ENCODE measurements at places on chromosomes 11 and 22. TPM values are rescaled to one million over a fixed set of nuclear protein-coding genes. Genes with fewer than 3 reads are reported as not detected.

FLRT1 gene
- total RNA-seq = not detected

CYB561A3 gene
- 33.5 TPM for total RNA-seq

SAA2 gene
- total RNA-seq = not detected

RIMBP3B gene
- 0.29 TPM for total RNA-seq

LRP5 gene
- 10.5 TPM for total RNA-seq

OR8G1 gene
- not detected for total RNA-seq

ACTN3 gene
- total RNA-seq = 0.14 TPM

C11orf16 gene
- total RNA-seq = not detected

OR51G1 gene
- total RNA-seq = not detected

RASSF10 gene
- not detected for total RNA-seq

DNA sequence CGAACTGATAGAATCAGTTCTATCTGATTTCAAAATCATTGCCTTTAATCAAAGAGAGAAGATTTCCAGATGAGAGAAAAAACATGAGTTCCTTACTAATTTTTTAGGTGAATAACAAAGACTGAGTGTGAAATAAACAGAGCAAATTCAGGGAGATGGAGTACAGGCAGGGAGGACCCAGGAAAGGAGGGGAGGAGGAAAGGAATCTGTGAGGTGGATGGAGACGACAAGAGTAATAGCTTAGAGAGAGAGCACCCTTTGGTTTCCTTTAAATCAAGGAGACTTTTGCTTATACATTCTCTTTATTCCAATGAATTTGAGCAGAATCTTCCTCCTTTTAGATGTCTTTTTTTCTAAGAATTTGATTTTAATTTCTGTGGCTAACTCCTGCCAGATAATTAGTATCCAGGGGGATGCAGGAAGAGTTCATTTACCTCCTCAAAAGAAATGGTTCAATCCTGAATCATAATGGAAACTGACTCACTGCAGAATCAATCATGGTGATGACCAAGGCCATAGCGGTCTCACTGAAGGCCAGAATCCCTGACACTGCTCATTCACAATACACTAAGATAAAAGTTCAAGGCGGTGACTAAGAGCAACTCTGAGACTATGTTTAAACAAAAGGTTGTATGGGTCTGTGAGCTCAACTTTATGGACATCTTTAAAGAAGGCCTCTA is 234.0 kb upstream of the ZC3H12C start:
- no peak for DNase-seq
- no peak overlapping the region for H3K27ac ChIP-seq
- H3K27me3 ChIP-seq = peaks cover 1% of the 10 kb centered on the region
- H3K36me3 ChIP-seq = no peaks in the 10 kb centered on the region
- H3K4me1 ChIP-seq = peaks cover 4% of the 10 kb centered on the region

GRCh38 chr11:991034-991433 is 45.5 kb downstream of the MUC6 start:
- no peak overlapping the region for H3K27ac ChIP-seq
- no peak overlapping the region for H3K4me3 ChIP-seq
- peaks cover 7% of the 10 kb centered on the region for H3K4me1 ChIP-seq
- H3K27me3 ChIP-seq = no peaks in the 10 kb centered on the region
- peaks cover 14% of the 10 kb centered on the region for H3K36me3 ChIP-seq
- DNase-seq = no peak

DNA sequence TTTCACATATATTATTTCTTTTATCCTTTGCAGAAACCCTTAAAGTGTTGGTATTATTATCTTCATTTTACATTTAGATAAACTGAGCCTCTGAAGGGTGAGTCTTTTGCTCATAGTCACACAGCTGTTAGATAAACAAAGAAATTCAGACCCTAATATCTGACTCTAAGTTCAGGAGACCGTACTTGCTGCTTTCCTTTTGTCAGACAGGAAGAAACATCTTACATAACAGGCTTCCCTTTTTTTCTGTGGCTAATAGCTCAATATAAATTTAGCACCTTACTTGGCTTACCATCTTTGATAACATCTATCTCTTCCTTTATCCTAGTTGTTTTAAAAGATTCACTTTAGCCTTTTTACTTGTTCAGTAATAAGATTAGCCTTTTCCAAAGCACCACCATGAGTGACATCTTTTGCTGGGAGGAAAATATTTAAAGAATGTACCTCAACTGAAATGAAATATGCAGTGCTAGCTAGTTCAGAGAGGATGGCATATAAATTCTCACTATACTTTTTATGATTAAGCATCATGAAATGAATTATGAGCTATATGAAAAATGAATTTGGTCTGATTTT is 128.6 kb downstream of the WNT11 start:
- no peaks in the 10 kb centered on the region for H3K27me3 ChIP-seq
- peaks cover 13% of the 10 kb centered on the region for H3K4me1 ChIP-seq
- H3K36me3 ChIP-seq = peaks cover 12% of the 10 kb centered on the region
- DNase-seq = no peak
- no peak overlapping the region for H3K27ac ChIP-seq

GRCh38 chr22:50252082-50253045 is 1.3 kb upstream of the HDAC10 start:
- no peak overlapping the region for H3K27ac ChIP-seq
- peak overlapping the region; percentile 44 for H3K4me3 ChIP-seq
- H3K27me3 ChIP-seq = no peaks in the 10 kb centered on the region

GRCh38 chr11:1150769-1151365 is 6.9 kb upstream of the MUC5AC start:
- no peak overlapping the region for H3K27ac ChIP-seq
- no peak for DNase-seq
- no peaks in the 10 kb centered on the region for H3K36me3 ChIP-seq
- H3K27me3 ChIP-seq = peaks cover 9% of the 10 kb centered on the region
- no peak overlapping the region for H3K4me3 ChIP-seq

GRCh38 chr11:19817265-19817851 is 104.7 kb downstream of the NAV2 start:
- H3K4me1 ChIP-seq = no peaks in the 10 kb centered on the region
- no peak overlapping the region for H3K4me3 ChIP-seq
- no peak overlapping the region for H3K27ac ChIP-seq
- no peak for DNase-seq
- peaks cover 5% of the 10 kb centered on the region for H3K27me3 ChIP-seq

DNA sequence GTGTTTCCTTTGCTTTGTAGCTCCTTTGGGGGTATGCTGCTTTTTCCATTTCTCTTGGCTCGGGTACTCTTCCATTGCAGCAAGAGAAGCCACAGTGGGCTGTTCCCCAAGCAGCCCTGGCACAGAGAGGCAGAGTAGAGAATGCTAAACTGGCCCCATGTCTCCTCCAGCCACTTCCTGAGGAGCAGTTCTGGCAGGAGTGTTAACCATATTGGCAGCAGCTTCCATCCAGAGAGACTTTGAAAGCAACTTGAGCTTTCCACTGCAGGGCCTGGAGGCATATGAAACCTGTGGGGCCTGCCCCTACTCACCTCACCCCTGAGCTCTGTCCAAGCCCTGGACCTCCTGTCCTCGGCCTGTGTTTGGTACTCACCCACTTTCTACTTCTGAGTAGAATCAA is 61.8 kb downstream of the ALX4 start:
- H3K27me3 ChIP-seq = no peaks in the 10 kb centered on the region
- no peak for DNase-seq
- no peak overlapping the region for H3K4me3 ChIP-seq
- no peaks in the 10 kb centered on the region for H3K4me1 ChIP-seq

DNA sequence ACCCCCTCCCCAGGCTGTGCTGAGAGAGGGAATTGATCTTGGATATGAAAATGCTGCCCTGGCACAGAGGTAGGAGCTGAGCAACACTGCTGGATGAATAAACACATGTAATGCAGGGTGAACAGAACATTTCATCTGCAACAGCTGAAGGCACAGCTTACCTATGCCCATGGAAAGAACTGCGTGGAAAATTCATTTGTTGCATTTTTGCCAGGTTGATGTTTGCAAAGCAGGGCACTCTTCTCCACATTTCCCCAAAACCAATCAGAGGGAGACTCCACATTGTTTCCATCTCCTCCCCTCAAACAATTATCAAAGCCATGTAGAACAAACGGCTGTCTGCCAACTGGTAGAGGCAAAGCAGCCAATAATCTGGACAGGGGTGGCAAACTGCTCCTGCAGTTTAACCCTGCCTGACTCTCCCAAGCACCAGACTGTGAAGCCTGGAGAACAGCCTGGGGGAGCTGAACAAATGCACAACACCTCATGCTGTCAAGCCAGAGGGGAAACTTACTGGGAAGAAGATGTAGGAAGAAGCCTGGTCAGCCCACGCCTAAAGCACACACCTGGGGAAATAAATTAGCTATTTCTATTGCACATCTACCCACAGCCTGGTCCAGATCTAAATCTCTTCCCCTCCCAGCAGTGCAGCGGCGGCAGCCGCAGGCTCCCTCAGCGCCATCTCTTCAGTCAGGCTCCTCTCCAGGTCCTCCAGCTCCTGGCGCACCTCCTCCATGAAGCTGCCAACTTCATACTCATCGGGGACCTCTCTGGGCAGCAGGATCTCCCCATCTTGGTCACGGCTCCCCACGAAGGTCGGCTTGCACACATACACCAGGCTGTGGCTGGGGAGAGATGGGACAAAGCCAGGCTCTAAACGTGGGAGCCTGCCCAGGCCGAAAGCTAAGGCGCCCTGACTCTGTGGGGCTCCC is 44.3 kb downstream of the DKK3 start:
- H3K4me3 ChIP-seq = no peak overlapping the region
- H3K4me1 ChIP-seq = peaks cover 26% of the 10 kb centered on the region
- no peaks in the 10 kb centered on the region for H3K36me3 ChIP-seq
- H3K27me3 ChIP-seq = no peaks in the 10 kb centered on the region

DNA sequence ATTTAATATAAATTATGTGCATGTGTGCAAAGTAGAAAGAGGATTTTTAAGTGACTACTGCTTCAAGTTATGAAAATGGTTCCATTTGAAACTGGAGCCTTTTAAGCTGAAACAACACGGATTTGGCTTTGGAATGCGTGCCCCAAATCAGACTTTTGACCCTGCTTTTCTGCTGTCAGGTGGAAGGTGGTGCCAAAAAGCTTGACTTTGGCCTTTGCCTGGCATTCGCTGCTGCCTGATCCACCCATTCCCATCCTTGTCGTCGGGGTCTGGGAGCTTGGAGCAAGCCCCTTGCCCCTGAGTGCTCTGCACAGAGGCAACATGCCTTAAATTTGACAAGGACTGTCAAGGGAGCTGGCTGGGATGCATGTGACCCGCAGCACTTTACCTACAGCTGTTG is 335.3 kb upstream of the SYN3 start:
- H3K4me1 ChIP-seq = no peaks in the 10 kb centered on the region
- no peak for DNase-seq
- no peak overlapping the region for H3K4me3 ChIP-seq
- H3K27me3 ChIP-seq = no peaks in the 10 kb centered on the region

DNA sequence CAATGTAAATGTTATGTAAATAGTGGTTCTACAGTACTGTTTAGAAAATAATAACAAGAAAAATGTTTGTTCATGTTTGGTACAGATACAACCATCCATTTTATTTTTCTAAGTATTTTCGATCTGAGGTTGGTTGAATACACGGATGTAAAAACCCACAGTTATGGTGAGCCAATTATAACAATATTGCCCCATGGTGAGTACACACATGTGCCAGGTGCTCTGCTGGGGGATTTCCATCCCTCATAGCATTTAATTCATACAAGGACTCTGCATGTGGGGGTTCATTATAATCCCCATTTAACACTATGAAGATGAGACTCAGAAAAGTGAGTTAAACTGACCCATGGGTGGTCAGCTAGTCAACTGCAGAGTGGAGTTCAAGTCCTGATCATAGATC is 23.3 kb upstream of the TTC28 start:
- no peak overlapping the region for H3K4me3 ChIP-seq
- DNase-seq = no peak
- H3K36me3 ChIP-seq = peaks cover 16% of the 10 kb centered on the region
- no peaks in the 10 kb centered on the region for H3K27me3 ChIP-seq

DNA sequence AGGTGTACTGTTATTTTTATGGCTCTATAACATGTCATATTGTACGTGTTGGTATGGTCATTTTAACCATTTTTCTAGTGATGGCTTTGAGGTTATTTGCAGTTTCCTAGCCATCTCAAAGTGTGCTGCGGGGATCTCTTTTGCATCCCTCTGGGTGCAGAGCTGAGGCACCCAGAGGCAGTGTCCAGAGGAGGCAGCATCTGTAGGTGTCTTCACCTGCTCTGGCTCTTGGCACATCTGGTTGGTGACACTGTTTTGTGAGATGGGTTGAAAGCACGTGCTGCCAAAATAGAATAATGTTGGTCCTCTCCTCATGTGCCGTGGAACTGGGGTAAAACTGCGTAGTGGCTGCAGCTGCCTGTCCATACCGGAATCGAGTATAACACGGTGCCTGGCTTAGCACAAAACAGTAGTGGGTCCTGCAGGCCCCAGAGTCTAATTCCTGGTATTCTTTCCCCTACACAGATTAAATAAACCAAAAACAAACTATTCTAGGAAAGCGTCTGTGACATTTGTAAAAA is 12.9 kb downstream of the NEAT1 start:
- H3K27me3 ChIP-seq = no peaks in the 10 kb centered on the region
- no peak overlapping the region for H3K4me3 ChIP-seq
- peaks cover 71% of the 10 kb centered on the region for H3K36me3 ChIP-seq
- peaks cover 87% of the 10 kb centered on the region for H3K4me1 ChIP-seq
- H3K27ac ChIP-seq = peak overlapping the region; percentile 67
- no peak for DNase-seq

GRCh38 chr11:43904742-43905535 is 24.3 kb downstream of the ALKBH3 start:
- H3K27me3 ChIP-seq = no peaks in the 10 kb centered on the region
- no peak for DNase-seq
- H3K27ac ChIP-seq = no peak overlapping the region
- no peak overlapping the region for H3K4me3 ChIP-seq
- H3K36me3 ChIP-seq = peaks cover 37% of the 10 kb centered on the region

GRCh38 chr11:26276798-26277424 is 55.0 kb upstream of the ANO3 start:
- H3K4me1 ChIP-seq = no peaks in the 10 kb centered on the region
- H3K27me3 ChIP-seq = peaks cover 3% of the 10 kb centered on the region
- no peak overlapping the region for H3K27ac ChIP-seq
- DNase-seq = peak; percentile 62

- no peak overlapping the region for H3K4me3 ChIP-seq
- H3K4me1 ChIP-seq = peaks cover 25% of the 10 kb centered on the region
- H3K27ac ChIP-seq = peak overlapping the region; percentile 64
- H3K36me3 ChIP-seq = peaks cover 11% of the 10 kb centered on the region
- H3K27me3 ChIP-seq = no peaks in the 10 kb centered on the region
Measured at GRCh38 chr22:50396751-50397370, 53.7 kb downstream of the PPP6R2 start.

GRCh38 chr22:19753090-19753842 is 7.3 kb upstream of the TBX1 start:
- H3K27ac ChIP-seq = no peak overlapping the region
- no peak for DNase-seq
- H3K4me1 ChIP-seq = peaks cover 15% of the 10 kb centered on the region
- no peaks in the 10 kb centered on the region for H3K36me3 ChIP-seq

DNA sequence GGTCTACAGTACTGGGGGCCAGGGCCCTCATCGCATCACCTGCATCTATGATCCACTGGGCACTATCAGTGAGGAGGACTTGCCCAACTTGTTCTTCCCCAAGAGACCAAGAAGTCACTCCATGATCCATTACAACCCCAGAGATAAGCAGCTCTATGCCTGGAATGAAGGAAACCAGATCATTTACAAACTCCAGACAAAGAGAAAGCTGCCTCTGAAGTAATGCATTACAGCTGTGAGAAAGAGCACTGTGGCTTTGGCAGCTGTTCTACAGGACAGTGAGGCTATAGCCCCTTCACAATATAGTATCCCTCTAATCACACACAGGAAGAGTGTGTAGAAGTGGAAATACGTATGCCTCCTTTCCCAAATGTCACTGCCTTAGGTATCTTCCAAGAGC is 3.8 kb upstream of the PPFIBP2 start:
- DNase-seq = no peak
- H3K27ac ChIP-seq = no peak overlapping the region
- H3K4me3 ChIP-seq = no peak overlapping the region
- no peaks in the 10 kb centered on the region for H3K36me3 ChIP-seq
- peaks cover 15% of the 10 kb centered on the region for H3K4me1 ChIP-seq

All from activated CD8-positive, alpha-beta T cell treated with anti-CD3 and anti-CD28 coated beads for 36 hours (primary cell).